Activated T-cell treated with anti-CD3 and anti-CD28 coated beads, Interleukin-2, amount 50 U/mL, for 1 hour (primary cell): ENCODE measurements at places on chromosomes 1 and 21.

GRCh38 chr1:41784531-41785274 lies 134.0 kb downstream of the HIVEP3 start:
- DNase-seq, result no peak

GRCh38 chr1:180507795-180508724 lies 5.7 kb upstream of the ACBD6 start:
- DNase-seq, result no peak

DNA sequence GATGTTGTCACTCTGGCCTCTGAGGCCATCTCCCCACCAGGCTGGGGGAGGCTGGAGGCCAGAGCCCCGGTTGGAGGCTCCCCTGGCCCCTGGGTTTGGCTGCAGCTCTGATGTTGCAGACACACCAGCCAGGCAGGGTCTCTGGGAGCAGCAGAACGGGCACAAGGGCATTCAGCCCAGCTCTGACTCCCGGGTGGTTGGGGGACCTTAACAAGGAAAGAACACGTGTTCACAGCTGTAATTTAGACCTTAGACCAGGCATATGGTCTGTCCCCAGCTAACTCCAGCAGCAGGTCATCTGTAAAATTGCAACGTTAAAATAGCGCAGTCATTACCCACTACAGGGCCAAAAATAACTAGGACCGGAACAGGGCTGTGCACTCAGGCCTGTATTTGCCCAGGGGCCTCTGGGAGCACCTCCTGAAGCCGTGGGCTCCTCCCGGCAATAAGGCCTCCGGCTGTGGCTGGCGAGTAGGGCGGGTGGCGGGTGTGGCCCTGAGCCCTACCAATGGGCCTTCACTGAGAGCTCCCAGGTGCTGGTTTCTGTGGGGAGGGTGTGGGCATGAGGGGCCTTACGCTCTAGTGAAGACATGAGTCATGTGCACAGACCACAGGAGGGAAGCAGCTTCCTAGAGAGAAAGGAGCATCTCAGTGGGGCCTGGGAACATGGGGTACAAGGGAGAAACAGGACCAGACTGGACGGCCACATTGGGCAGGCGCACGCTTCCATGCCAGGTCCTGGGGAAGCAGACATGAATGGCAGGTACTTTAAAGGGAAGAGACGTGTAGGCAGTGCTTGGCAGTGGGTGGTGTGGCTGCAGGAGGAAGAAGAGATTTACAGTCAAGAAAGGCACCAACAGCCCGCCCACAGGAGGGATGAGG lies 6.1 kb downstream of the LDLRAP1 start:
- DNase-seq, result peak; percentile 67

DNA sequence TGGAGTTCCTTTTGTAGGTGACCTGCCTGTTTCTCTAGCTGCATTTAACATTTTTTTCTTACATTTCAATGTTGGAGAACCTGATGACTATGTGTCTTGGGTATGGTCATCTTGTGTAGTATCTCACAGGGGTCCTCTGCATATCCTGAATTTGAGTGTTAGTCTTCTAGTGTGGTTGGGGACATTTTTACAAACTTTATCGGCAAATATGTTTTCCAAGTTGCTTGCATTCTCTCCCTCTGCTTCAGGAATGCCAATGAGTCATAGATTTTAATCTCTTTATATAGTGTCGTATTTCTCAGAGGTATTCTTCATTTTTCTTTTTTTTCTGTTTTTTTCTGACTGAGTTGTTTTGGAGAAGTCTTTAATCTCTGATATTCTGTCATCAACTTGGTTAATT lies 684.0 kb downstream of the NCAM2 start:
- no peak for DNase-seq

DNA sequence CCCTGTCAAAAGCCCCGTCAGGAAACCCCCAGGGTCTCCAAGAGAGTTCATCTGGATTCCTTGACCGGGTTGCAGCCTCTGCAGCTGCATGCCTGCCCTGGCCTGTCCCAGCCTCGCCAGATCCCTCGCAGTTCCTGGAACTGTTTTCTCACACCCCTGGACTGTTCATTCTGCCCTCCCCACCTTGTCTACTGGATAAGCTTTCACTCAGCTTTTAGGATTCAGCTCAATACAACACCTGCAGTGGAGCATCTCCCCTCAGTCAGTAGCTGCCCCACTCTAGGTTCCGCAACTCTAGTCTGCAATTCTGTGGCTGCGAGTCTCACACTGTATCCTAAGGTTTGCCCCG lies 67.2 kb downstream of the FAM163A start:
- no peak for DNase-seq

DNA sequence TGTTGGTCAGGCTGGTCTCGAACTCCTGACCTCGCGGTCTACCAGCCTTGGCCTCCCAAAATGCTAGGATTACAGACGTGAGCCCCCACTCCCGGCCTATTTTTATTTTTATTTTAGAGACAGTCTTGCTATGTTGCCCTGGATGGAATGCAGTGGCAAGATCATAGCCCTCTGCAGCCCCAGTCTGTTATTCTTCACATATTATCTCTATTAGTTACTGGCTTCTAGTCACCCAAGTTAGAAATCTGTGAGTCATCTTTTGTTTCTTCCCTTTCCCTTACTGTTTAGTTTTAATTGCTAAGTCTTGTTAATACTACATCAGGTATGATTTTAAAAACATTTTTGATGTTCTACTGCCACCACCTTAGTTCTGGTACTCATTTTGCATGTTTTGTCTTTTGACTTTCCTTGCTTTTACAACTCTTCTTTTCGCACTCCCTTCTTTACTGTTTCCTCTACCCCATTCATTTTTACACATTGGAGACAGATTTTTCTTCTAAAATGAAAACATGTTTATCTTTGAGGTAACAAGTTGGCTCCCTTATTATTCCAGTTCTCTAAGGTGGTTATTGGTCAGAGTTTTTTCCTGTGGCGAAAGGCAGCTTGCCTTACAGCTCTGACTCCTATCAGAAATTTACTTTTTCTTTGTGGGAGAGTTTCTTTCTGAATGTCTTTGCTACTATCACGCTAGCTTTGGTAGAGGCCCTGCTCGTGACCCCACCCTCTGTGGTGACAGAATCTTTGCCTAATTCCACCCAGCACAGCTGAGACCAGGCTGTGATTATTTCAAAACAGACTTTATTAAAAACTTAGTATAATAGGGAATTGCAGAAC lies 19.5 kb downstream of the ZMYM4 start:
- no peak for DNase-seq

DNA sequence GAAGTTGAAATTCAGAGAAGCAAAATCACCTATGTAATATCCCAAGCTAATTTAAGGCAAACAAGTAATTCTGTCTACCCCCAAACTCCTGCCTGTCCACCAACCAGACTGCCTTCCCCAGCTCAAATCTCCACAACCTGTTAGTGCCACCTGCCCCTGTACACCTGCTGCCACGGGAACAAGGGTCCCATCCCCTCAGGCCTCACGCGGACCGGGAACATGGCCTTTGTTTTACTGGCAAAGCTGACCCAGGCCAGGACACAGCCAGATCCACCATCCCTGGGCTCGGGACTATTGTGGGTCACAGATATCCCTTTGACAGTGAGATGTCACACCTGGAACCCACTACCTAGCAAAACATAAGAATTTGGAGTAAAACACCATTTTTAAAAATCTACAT lies 139.3 kb upstream of the SGIP1 start:
- DNase-seq, result no peak

- no peak for DNase-seq
Measured at GRCh38 chr1:29592731-29593130, 356.4 kb downstream of the PTPRU start.

GRCh38 chr1:31745096-31745945 lies 18.8 kb downstream of the ADGRB2 start:
- DNase-seq, result peak; percentile 55

DNA sequence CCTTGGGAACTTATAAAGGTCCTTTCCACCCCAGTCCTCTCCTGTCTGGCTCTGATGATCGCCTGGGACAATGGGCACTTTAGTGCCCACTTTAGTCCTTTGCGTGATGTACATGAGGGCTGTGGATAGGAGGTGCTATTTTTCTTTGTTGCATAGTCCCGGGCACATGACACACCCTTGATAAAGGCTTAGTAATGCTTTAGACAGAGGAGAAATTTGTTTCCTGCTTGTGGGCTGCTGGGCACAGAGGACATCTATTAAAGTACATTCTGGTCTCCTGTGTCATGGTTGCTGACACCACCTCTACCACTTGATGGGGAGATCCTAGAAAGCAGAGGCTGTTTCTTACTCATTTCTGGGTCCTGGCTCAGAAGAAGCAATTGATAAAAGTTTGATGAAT lies 5.4 kb upstream of the KNCN start:
- no peak for DNase-seq

- no peak for DNase-seq
Measured at GRCh38 chr1:3323021-3323795, 131.3 kb upstream of the ARHGEF16 start.

- no peak for DNase-seq
Measured at GRCh38 chr1:240936911-240937668, 325.1 kb upstream of the GREM2 start.

DNA sequence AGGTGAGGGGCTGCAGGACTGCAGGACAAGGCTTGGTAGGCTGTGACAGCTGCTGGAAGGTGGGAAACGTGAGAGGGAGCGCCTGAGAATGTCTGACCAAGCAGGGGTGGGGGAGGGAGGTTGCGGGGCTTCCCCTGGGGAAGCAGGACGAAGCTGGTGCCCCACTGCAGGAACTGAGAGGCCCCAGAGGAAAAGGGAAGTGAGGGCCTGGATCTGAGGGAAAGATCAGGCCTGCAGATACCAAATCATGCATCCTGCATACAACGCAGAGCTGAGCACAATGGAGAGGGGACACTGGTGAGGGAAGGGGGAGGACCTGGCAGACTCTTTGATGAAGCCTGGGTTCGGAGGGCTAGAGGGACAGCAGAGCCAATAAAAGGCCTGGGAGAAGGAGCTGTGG lies 65.7 kb upstream of the BACE2 start:
- DNase-seq, result no peak

DNA sequence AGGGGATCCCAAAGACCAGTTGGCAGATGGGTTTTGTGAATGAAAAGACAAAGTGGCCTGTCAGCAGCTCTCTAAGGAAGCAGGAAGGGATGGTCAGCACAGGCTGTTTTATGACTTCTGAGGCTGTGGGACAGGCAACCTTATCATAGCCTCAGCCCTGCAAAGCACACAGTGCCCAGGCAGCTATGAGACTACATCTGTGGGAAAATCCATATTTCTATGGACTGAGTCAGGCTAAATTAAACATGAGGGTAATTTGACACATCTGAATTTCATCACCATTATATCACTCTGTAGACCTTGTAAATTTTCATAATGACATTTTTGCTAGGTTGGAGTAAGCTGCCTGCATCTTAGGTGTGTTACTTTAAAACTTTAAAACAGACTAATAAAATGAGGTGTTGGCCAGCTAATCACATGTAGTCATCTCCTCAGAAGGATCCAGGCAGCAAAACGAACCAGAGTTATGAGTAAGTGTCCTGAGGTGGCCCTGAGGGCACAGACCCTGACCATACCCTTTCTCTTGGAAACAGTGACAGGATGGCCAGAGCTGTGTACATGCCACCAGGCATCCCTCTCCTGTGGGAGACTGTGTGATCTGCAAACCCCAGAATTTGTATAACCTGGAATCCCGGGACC lies 14.6 kb downstream of the NGF start:
- no peak for DNase-seq
